ENCODE measurements at places on chromosomes 12 and 14.

DNA sequence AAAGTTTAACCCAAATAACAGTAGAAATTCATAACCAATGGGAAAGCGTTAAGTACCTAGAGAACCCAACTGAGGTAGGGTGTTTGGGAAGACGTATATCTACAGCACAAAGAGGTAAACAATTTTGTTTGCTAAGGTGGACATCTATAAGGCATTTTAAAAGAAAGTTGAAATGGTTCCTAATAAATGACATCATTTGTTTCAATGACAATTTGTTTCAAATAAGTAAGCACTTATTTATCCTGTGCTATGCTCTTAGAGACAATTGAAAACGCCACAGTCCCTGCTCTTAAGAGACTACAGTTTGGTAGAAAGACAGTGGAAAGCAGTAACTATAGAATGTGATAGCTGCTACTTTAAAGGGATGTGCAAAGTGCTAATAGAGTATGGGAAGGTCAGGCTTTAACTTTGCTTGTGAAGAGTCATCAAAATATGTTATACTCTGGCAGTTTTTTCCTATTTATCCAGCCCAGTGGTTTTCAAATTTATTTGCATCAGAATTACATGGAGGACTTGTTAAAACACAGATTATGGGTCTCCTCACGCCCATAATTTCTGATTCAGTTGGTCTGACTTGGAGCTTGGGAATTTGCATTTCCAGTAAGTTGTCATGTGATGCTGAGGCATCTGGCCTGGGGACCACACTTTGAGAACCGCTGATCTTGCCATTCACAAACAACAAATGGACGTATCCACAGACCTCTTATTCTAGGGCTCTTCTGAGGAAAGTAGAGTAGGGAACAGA lies 19.6 kb upstream of the SMCO2 start:
- no peak for DNase-seq

DNA sequence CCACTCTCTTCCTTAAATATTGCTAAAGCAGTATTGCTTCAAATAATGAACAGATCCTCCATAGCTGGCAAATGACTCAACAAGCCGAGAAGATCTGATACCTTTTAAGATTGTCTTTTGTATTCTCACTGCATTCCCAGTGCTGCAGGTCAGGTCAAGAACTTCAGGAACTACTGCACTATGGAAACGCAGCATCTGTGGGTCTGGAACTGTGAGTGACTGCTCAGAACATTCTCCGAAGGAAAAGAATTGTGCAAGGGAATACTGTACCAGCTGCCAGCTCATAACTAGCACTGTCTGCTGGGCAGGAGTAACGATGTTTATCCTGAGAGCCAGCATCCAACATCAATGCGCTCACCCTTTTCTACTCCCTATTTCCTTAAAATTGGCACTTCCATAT lies 348.0 kb upstream of the SOX5 start:
- DNase-seq: no peak

DNA sequence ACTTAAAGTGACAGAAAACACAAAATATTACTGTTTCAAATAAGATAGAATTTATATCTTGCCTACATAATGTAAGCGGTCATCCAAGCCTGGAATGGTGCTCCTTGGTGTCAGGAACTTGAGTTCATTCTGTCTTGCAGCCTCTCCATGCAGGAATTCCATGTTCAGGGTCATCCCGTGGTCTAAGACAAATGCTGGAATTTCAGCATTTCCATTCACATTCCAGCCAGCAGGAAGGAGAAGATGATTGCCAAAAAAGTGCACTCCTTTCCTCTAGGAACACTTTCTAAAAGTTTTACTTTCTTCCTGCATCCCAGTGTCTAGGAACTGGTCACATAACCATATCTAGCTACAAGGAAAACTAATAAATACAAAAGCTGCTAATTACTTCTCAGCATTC lies 106.3 kb downstream of the PTPRO start:
- no peak for DNase-seq

GRCh38 chr14:90681929-90682328 lies 134.3 kb downstream of the TTC7B start:
- DNase-seq: no peak

- DNase-seq: no peak
Observed at GRCh38 chr12:108955225-108955835, 65.5 kb downstream of the SVOP start.

- DNase-seq: no peak
Observed at GRCh38 chr12:56253091-56253490, 5.1 kb downstream of the ANKRD52 start.

DNA sequence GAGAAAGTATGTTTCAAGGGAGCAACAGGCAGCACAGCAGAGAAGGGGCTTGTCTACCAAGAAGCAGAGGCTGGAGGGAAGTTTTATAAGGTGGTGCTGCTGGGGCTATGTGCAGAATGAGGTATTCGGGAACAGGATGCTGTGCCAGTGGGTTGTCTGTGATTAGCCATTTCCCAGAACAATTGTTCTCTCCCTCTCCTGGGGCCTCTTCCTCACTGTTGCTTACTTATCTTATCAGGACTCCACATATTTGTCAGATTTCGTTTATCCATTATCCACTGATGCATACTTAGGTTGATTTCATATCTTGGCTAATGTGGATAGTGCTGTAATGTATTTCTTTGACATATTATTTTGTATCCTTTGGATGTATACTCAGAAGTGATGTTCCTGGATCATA lies 195.1 kb upstream of the RTL1 start:
- no peak for DNase-seq

GRCh38 chr12:25583545-25583944 lies 30.5 kb upstream of the LMNTD1 start:
- no peak for DNase-seq

GRCh38 chr12:108173160-108173559 lies 44.1 kb downstream of the WSCD2 start:
- no peak for DNase-seq

DNA sequence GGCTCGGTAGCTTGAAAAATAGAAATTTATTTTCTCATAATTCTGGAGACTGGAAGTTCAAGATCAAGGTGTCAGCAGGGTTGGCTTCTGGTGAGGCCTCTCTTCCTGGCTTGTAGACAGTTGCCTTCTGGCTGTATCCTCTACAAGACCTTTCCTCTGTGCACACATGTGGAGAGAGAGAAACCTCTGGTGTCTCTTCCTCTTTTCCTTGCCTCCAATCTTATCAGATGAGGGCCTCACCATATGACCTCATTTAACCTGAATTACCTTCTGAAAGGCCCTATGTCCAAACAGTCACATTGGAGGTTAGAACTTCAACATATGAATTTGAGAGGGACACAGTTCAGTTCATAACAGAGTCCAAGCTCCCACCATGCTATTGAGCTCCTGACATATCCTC lies 166.4 kb downstream of the TTC8 start:
- DNase-seq: no peak

- DNase-seq: no peak
Observed at GRCh38 chr14:60508707-60509437, at the start of gene SIX6. Gene SIX6 (plus strand): TSS chr14:60509146. CDS start chr14:60509399, 253 bp downstream.

GRCh38 chr12:54427106-54427505 lies 8.0 kb upstream of the ITGA5 start:
- DNase-seq: no peak

DNA sequence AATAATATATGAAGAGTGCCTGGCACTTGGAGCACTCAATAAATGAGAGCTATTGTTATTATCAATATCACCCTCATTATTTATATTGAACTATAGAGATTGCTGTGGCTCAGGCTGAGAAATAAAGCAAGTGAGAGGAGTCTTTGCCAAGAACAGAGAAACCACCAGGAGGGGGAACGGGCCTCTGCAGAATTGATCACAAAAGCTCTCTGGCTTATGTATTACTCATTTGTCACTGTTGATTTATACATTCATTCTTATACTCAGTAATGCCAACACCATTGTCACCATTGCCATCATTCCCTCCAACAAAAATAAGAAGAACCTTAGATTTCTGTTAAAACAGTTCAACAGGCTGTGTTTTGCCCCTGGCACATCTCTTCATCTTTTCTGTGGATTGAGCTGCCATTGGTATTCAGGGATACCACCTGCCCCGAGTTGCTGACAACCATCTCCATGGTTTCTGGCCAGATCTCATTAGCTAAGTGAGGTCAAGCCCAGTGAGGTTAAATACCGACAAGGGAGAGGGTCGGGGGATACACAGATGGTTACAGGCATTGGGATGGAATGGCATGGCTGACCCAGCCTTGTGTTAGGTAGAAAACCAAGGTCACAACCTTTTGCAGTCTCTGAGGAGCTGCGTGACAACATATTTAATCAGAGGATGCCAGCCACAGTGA lies 21.8 kb upstream of the PCNX1 start:
- no peak for DNase-seq

DNA sequence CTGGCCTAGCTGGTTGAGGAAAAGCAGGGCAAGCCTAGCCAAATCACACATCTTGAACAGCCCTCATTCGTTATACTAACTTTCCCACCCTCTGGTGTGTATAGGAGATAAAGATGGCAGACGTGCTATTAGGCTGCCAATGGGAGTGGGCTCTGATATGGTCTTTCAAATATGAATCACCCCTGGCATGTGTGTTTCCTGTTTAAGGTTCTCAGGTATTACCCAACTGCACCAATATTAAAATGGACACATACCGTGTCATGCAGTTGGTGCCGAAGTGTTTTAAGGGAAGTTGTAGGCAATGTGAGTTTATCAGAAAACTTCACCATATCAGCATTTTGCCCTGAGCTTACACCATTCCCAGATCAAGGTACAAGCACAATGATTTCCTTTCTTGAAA lies 33.4 kb downstream of the CHST11 start:
- no peak for DNase-seq

DNA sequence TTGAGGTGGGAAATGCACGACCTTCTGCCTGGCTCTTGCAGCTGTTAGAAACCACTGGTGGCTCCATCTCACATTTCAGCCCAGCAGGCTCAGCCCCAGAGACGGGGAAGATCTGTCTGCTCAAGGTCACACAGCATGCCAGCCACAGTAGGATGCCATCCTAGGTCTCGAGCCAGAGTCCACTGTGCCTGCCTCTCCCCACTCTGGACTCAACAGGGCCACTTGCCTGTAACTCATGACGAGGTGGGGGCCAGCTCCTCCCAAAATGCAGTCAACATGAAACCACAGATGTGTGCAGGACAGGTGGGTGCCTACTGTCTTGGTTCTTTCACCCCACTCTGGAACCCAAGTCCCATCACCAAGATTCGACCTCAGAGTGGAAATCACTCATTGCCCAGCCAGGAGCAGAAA lies 23.2 kb downstream of the BCL11B start:
- DNase-seq: no peak

- no peak for DNase-seq
Observed at GRCh38 chr12:56358836-56359532, 923 bp downstream of the STAT2 start.

DNA sequence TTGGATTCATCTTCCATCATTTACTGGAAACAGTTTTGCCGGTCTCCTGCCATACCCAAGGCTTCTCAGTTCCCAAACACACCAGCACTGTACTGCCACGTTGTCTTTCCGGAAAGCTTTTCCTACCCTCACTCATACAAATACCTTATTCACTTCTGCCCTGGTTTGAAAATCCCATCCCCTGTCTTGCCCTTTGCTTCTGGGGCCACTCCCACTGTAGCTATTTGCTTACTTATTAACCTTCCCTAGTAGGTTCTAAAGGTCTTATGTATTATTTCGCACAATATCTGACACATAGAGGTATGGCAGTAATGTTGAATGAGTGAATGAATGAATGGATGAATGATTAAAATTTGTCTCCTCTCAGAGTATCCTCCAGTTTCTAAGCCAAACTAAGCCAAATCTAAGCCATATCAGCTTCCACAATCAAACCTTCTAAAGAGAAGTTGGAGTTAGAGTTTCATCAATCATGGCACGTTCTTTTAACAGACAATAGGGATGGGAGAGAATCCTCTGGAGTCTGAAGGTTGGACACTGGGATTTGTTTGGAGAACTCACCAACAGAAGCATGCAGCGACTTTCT lies 18.6 kb downstream of the TSPAN8 start:
- no peak for DNase-seq

- DNase-seq: no peak
Observed at GRCh38 chr12:64431791-64432190, 20.1 kb upstream of the TBK1 start.

- DNase-seq: no peak
Observed at GRCh38 chr14:90332271-90332584, 487 bp upstream of the NRDE2 start.

DNA sequence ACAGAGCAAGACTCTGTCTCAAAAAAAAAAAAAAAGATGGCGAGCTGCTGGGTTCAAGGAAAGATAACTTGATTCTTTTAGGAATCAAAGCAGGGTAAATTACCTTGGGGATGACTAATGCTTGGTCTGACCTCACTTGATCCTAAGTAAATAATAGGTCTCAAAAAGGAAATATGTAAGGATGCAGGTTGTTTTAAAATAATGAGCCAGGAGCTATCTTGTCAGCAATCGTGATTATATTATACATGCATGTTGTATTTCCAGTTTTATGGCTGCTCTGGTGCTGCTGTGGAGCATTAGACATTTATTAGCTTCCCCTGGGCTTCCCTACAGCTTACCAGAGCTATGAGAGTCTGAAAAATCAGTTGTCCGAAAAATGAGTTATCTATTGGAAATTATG lies 2.6 kb downstream of the EIF2B2 start:
- DNase-seq: no peak

GRCh38 chr14:51205486-51205885 lies 34.6 kb upstream of the TMX1 start:
- DNase-seq: no peak

- no peak for DNase-seq
Observed at GRCh38 chr12:11894890-11895289, 175.8 kb upstream of the BCL2L14 start.

GRCh38 chr14:60756847-60757246 lies 22.3 kb downstream of the MNAT1 start:
- no peak for DNase-seq

GRCh38 chr12:68888243-68888642 lies 44.7 kb downstream of the CPM start:
- no peak for DNase-seq

GRCh38 chr12:2083008-2083407 lies 30.2 kb downstream of the CACNA1C start:
- no peak for DNase-seq

DNA sequence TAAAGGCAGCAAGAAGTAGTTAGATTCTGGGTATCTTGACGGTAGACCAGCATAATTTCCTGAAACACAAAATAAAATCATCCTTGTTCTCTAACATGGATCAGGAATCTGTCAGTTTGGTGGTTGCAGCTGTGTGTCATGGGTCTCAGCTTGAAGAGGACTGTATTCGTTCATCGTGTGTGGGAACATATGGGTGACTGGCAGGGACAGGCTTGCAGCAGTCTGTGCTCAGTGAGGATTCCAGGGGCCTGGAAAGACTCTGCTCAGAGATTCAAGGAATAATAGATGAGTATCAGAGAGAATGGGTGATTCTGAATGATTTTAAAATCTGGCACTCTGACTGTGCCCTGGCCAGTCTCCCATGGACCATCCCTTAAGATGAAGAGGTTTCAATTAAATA lies 421.6 kb downstream of the APAF1 start:
- no peak for DNase-seq

DNA sequence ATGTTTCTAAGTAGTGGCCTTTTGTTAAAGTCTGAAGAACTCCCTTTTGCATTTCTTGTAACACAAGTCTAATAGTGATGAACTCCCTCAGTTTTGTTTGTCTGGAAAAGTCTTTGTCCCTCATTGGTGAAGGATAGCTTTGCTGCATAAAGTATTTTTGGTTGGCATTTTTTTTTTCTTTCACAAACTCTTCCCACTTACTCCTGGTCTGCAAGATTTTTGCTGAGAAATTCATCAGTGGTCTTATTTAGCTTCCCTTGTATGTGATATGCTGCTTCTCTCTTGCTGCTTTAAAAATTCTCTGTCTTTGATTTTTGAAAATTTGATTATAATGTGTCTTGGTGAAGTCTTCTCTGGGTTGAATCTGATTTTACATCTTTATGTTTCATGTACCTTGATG lies 22.7 kb downstream of the TRMT5 start:
- no peak for DNase-seq

GRCh38 chr12:67701121-67701520 lies 52.6 kb downstream of the DYRK2 start:
- no peak for DNase-seq

Measured in stimulated activated CD4-positive, alpha-beta T cell treated with anti-CD3 and anti-CD28 coated beads, TNF-alpha, amount 100 ng/mL, for 1 hour (primary cell).